NCI-H460 (cell line): ENCODE measurements at places on chromosomes 6 and 20. TPM values are rescaled to one million over a fixed set of nuclear protein-coding genes. Genes with fewer than 3 reads are reported as not detected.

GRCh38 chr20:25376236-25376635 lies 14.4 kb downstream of the ABHD12 start:
- no peak for DNase-seq

DNA sequence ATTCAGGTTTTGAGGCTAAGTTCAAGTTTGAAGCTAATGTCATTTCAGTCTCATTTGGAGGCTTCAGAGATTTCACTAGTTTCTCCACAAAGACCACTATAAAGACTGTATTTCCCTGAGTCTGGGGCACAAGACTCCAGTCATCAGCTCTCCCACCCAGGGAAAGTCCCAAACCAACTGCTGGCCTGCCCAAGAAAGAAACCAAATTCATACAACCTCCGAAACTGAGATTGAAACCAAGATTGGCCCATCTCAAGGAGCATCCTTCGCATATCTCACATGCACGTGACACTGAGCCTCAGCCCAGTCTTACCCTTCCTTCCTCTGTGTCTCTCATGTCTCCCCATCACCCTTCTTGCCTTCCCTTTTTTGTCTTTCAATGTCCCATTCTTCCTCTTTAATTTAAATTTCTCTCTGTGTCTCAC lies 3.5 kb upstream of the LTA start:
- DNase-seq, result no peak

GRCh38 chr6:30397697-30398096 lies 52.7 kb downstream of the RPP21 start:
- DNase-seq, result no peak

- no peak for DNase-seq
Observed at GRCh38 chr6:77097940-77098339, 365.4 kb downstream of the HTR1B start.

- DNase-seq, result no peak
Observed at GRCh38 chr6:19824058-19824807, 12.9 kb upstream of the ID4 start.

- peak; percentile 11 for DNase-seq
Observed at GRCh38 chr6:37314487-37315156, 39.2 kb upstream of the RNF8 start.

DNA sequence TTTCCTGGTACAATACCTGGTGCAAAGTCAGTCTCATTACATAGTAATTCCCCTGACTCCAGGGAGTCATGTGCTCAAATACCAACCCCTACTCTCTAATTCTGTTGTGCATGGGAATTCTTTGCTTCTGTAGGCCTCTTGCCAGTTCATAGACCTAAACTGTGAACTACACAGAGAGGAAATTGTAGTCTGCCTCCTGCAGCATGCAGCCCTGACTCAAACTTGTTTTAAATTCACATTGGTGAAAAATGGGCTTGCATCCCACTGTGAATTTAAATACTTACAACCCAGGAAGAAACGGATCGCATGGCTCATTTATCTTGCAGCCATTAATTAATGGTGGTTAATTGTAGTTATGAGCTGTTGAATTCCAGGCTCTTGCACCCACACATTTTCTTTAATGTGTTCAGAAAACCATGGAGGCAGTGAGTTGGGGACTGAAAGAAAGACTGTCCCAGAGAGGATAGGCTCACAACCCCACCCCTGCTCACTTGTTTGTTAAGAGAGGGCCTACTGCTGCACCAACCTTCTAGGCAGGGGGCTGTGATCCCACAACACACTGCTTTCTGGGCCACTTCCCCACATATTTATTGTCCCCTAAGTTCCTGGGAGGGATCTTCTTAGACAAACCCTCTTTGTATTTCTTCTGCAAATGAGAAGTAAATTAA lies 579.1 kb downstream of the DHX35 start:
- no peak for DNase-seq

- DNase-seq, result no peak
Observed at GRCh38 chr6:93238632-93239031, 180.7 kb downstream of the EPHA7 start.

DNA sequence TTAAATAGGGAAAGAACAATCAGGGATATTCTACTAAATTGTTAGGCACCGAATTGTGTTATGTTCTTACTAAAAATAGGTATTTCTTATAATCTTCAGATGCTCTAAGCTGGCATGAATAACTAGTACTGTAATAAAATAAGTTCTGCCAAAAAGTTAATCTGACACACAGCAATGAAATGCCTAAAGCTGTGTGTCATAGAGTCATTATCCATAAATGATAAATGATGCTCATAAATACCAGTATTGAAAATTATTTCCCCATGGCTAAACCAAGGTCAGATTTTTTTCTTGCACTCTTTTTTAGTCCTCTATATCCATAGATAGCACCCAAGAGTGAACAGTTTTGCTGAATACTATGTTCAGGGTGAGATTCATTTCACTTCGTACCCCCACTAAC lies 11.7 kb upstream of the PRIM2 start:
- no peak for DNase-seq

- peak; percentile 44 for DNase-seq
Observed at GRCh38 chr6:113936093-113936934, 34.6 kb downstream of the HDAC2 start.

- DNase-seq, result no peak
Observed at GRCh38 chr20:62529896-62530642, 54.3 kb upstream of the GATA5 start.

- no peak for DNase-seq
Observed at GRCh38 chr20:57753332-57754164, 43.7 kb upstream of the PMEPA1 start.

DNA sequence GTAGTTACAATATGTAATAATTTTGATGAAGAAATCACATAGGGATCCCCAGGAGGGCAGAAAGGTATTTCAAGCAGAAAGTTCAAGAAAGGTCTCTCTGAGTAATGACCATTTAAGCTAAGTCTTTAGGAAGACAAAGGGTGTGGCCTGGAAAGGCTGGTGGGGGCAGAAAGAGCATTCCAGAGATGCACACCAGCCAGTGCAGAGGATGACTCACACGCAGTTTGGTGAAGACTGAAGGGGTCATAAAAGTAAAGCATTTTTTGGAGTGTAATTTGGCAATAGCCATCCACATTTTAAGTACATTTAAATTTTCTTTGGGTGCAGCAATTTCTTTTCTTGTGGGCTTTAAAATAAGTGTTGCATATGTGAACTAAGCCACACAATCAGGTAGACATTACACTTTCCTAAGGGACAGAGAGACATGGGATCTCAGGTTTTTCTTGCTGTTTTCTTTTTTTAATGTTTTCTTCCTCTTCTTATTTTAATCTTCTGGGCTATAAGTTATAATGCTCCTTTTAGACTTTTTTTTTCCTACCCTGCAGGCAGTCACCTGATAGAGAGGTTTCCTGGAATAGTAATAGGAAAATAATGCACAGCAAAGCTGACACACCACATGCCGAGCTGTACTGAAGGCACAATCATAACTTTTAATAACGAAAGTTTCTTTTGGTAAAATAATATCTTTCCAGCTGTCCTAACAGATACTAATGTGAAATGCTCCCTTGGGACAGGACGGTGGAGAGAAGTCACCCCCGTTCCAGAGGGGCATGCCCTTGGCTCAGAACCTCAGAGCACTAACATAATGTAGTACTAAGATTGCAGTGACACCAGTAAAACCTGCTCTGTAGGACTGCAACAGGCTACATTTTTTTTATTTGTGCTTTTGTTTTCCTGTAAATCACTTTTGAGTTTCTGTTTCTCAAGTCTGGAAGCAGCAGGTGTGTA lies 49.6 kb upstream of the PTPRK start:
- DNase-seq, result no peak

DNA sequence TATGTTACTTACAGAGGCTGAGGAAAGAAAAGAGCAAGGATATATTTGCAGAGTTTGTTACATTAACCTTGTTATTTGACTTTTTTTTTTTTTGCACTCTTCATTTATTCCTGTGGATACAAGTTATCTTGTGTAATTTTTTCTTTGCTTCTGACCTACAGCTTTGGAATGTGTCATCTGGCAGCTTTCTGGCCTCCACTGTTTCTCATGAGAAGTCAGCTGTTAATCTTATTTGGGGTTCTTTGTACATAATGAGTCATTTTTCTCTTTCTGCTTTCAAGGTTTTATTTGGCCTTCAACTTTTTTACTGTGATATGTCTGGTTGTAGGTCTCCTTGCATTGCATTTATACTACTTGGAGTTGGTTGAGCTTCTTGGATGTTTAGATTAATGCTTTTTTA lies 333.4 kb downstream of the SMOC2 start:
- DNase-seq, result no peak

- no peak for DNase-seq
Observed at GRCh38 chr6:150673720-150674346, 74.1 kb downstream of the PLEKHG1 start.

GRCh38 chr6:53347250-53347920 lies 1.4 kb downstream of the ELOVL5 start:
- no peak for DNase-seq

DNA sequence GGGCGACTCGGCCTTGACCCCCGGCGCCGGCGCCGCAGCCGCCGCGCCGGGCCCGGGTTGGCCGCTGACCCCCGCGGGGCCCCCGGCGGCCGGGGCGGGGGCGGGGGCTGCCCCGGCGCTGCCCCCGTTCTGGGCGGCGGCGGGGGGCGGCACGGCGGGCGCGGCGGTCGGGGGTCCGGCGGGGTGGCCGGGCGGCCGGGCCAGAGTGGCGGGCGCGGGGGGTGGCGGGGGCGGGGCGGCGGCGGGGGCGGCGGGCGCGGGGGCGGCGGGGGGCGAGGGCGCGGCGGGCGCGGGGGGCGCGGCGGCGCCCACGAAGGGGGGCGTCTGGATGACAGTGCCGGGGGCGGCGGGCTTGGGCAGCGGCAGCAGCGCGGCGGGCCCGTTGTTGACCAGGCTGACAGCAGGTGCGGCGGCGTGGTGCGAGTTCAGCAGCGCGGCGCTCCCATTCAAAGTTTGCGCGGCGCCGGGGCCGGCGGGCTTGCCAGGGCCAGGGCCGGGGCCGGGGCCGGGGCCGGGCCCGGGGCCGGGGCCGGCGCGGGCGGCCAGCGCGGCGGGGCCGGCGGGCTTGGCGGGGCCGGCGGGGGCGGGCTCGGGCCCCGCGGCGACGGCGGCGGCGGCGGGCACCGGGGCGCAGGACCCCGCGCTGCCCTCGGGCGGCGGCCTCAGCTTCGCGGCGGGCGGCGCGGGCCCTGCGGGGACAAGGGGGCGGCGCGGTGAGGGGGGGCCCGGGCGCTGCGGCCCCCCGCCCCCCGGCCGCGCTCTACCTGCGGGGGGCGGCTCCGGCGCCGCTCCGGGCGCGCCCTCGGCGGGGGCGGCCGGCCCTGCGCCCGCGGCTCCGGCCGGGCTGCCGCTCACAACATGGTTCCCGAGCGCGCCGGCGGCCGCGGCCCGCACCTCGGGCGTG lies 659 bp downstream of the TAF4 start:
- no peak for DNase-seq

GRCh38 chr6:13286181-13286580 lies 42.2 kb downstream of the TBC1D7 start:
- DNase-seq, result no peak

- peak; percentile 71 for DNase-seq
Observed at GRCh38 chr20:25310268-25310920, 62.5 kb downstream of the PYGB start.

- DNase-seq, result peak; percentile 25
Observed at GRCh38 chr6:151847064-151847463, 39.6 kb downstream of the ESR1 start.

DNA sequence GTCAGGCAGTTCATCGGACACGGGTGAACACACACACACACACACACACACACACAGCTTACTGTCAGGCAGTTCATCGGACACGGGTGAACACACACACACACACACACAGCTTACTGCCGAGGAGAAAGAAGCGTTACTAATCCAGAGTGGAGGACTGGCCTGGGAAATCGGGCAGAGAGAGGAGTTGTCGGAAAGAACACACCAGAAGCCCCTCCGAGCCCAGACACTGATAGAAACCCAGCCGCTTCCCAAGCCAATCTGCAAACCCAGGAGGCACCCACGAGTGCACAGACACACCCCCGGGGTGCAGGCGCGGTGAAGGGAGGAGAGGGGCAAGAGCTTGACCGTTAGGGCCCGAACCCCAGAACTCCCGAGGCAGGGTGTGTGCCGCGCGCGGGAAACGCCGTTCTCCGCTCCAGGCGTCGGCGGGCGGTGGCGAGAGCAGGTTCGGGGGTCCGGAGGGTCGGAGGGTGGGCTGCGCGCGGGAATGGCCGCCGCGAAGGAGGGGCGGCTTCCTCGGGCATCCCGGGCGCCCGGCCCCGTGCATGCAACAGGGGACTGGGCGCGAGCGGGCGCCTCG lies 636 bp downstream of the ELOVL2 start:
- DNase-seq, result no peak

GRCh38 chr6:116797585-116797984 lies 31.3 kb downstream of the GPRC6A start:
- no peak for DNase-seq

- no peak for DNase-seq
Observed at GRCh38 chr20:47597090-47597489, 95.4 kb downstream of the NCOA3 start.

GRCh38 chr20:49653925-49654434 lies 59.7 kb downstream of the B4GALT5 start:
- no peak for DNase-seq

DNA sequence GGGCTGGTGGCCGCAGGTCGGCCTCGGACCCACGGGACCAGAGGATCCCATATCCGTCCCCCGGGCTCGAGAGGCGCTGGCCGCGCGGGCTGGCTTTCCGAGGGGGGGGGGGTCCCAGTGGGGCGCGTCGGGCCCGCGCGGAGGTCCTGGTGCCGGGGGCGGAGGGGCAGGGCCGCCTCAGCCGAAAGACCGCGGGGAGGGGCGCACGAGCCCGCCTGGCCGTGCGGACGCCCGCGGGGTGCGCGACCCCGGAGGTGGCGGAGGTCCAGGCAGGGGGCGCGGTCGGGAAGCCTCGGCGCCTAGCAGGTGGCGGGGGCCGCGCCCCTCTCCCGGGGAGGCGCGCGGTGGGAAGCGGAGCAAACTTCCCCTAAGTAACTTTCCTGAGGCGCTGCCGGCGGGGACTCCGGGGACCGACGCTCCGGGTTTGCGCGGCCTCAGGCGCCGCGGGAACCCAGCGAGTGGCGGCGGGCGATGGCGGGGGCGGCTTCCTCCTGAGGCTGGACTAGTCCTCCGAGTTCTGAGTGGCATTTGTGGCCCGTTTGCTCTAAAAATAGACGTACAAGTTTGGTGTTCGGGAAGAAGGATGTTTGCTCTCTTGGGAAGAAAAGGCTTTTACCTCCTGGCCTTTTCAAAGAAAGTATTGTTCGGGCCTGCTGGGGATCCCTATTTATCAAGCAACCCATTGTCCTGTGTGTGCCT lies 26.5 kb upstream of the BTBD3 start:
- peak; percentile 21 for DNase-seq

DNA sequence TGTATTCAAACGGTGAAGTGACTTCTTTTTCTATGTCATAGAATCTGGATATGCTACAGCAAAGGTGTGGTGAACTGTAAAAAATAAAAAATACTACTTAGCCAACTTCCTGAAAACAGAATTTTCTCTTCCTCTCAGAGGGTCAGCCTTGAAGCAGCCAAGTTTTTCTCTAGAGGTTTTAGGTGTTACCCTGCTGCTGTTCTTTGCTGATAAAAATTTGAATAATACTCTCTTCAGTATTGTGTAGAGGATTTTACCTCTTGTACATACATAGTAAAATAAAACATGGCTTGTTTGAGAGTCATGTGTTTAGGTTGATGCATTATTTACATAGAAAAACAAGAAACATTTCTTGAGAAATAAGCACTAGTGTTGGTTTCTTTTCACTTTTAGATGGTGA lies 458.4 kb downstream of the TBC1D32 start:
- DNase-seq, result no peak

GRCh38 chr6:166456395-166457156 lies 73.8 kb upstream of the MPC1 start:
- no peak for DNase-seq

The TP53TG5 gene
- total RNA-seq, result not detected in 2 replicates

The GPX6 gene
- total RNA-seq, result not detected in 2 replicates

The FAM184A gene
- 0.35 and 0.40 TPM in 2 replicates for total RNA-seq

The CALHM5 gene
- 0.03 and 0.05 TPM in 2 replicates for total RNA-seq

The NKX2-4 gene
- total RNA-seq, result not detected in 2 replicates

The ZBP1 gene
- not detected in 2 replicates for total RNA-seq

The NFATC2 gene
- 0.92 and 1.1 TPM in 2 replicates for total RNA-seq

The ARFRP1 gene
- total RNA-seq, result 12.1 and 15.9 TPM in 2 replicates
